ENCODE measurements at places on chromosomes 12 and 14.

- DNase-seq: no peak
Measured at GRCh38 chr12:497501-498160, 37.9 kb downstream of the B4GALNT3 start.

- no peak for DNase-seq
Measured at GRCh38 chr12:54701940-54702592, 53.9 kb upstream of the DCD start.

- no peak for DNase-seq
Measured at GRCh38 chr12:72610854-72611358, 338.7 kb downstream of the TRHDE start.

GRCh38 chr12:46382408-46382963, 9.9 kb upstream of the SLC38A2 start:
- DNase-seq: no peak

DNA sequence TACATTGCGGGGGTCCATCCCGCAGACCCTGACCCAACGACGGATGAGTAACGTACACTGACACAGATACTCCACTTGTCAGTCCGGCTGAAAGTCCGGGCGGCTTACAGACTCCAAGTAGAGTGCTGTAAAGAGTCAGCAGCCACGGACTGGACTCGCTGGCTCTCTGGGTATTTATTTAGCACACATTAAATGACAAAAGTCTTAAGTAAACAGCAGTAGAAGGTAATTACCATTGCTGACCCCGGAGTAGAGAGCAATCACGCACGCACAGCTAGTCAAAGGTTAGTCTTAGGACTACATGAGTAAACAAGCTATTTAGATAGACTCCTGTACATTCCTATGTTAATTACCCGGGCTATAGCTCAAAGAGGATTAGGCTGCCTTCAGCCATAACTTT, 780.9 kb downstream of the RPS29 start:
- peak; percentile 10 for DNase-seq

DNA sequence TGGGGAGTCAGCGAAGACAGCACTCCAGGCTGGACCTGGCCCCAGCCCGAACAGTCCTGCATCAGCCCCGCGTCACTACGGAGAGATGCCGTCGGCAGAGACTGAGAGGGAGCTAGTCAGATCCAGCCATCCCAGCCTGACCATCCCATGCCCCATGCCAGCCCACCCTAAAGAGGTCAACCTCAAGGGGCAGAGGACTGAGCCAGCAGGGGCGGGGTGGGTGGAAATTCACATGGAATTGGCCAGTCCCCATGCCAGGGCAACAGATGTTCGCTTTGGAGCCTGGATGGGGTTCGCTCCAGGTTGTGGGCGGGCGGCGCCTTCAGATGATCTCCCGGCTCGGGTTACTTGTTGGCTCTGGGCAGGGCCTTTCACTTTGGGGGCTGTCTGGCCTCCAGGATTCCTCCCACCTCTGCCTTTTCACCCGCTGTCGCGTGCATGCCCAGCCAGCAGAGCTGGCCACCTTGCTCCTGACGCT, 154.3 kb downstream of the TSPAN9 start:
- no peak for DNase-seq

DNA sequence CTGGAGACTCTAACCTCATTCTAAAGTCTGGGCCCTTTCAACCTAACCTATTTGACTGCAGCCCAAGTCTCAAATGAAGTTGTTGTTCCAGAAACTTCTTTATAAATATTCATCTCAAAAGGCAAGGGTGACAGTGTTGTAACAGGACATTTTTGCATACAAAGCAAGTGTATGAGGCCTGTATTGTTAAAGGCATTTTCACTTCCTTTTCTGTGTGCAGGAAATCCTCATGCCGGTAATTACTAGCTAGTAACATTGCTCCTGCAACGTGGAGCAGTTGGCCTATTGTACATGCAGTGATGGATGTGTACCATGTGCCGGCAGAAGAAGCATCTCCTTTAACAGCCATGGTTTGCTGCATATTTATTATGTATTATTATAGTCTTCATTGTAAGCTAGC, 156.5 kb upstream of the RMST start:
- DNase-seq: no peak

- DNase-seq: no peak
Measured at GRCh38 chr14:93742761-93743160, 45.5 kb downstream of the PRIMA1 start.

Measured in retinal pigment epithelial cell (primary cell).